Activated B cell treated with CpG ODN at 0.5 μM for 24 hours (primary cell): ENCODE measurements at places on chromosomes 16 and 17. TPM values are rescaled to one million over a fixed set of nuclear protein-coding genes. Genes with fewer than 3 reads are reported as not detected.
A peak's percentile ranks its signal among the peaks of the same experiment; 100 is the strongest.

The KRT23 gene
- total RNA-seq = not detected in 2 replicates

The ARL4D gene
- total RNA-seq = 5.8 and 6.4 TPM in 2 replicates

The CACNA1G gene
- total RNA-seq = 0.07 TPM in 1 of 2 replicates, not detected in the other

The MYOCD gene
- 8.0 and 8.7 TPM in 2 replicates for total RNA-seq

GRCh38 chr16:73998707-73999106 lies 297.9 kb upstream of the PSMD7 start:
- H3K27me3 ChIP-seq = no peaks in the 10 kb centered on the region
- DNase-seq = no peak
- no peaks in the 10 kb centered on the region for H3K36me3 ChIP-seq
- H3K4me1 ChIP-seq = no peaks in the 10 kb centered on the region
- H3K27ac ChIP-seq = no peak overlapping the region

- H3K4me3 ChIP-seq = no peak overlapping the region
- H3K27me3 ChIP-seq = peaks cover 5% of the 10 kb centered on the region
- no peak overlapping the region for H3K27ac ChIP-seq
- no peaks in the 10 kb centered on the region for H3K4me1 ChIP-seq
- DNase-seq = no peak
Measured at GRCh38 chr17:10610884-10611283, 46.2 kb downstream of the MYH3 start.

DNA sequence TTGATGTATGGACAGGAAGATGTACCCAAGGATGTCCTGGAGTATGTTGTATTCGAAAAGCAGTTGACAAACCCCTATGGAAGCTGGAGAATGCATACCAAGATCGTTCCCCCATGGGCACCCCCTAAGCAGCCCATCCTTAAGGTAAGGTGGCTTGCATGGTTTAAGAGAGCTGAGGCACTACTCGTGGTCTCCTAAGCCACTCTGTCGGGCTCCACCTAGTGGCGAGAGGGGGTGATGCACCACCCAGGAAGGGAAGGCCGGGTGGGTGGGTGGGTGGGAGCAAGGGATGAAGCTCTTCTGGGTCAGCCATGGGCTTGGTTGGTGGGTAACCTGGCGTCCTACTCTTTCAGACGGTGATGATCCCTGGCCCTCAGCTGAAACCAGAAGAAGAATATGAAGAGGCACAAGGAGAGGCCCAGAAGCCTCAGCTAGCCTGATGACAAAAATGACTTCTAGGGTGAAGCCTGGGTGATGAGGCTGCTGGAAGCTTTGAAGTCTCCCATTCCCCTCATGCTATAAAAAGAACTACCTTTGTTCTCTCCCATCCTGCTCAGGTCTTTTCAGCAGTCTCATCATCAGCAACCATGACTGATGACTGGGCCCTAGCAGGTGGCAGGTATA lies 21.5 kb downstream of the GPR179 start:
- peaks cover 41% of the 10 kb centered on the region for H3K36me3 ChIP-seq
- H3K27me3 ChIP-seq = no peaks in the 10 kb centered on the region
- H3K4me1 ChIP-seq = peaks cover 17% of the 10 kb centered on the region
- no peak overlapping the region for H3K4me3 ChIP-seq

DNA sequence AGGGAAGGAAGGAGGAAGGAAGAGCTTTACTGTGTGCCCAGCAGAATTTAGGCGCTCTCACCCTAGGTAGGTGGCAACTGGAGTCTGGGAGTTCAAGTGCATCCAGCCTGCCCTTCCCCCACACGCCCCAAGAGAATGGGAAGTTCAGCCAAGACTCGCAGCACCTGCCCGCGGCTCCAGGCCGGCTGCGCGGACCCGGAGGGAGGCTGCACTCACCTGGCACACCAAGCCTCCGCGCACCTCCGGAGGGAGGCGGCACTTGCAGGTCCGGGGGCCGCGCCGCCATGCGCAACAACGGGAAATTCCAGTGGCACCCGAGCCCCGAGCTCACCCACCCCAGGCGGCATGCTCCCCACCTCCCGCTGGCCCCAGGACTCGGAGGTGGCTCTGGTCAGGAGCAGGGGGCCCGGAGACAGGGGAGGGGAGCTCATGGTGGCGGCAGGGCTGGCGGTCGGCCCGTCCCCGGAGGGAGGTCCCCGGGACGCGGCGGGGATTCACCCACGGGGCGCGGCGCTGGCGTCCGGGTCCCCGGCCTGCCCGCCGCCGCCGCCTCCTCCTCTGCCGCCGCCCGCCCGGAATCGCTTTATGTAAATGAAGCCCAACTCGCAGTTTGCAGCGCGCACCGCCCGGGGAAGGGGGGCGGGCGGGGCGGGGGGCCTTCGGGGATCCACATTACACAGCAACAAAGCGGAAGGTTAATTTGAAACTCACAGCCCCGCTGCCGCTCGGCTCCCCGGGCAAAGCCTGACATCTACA lies at the start of gene ZFHX3:
ZFHX3 (minus strand) TSS at position 593 of the 756 bp plus-strand sequence. CDS start 87,983 bp downstream, outside the sequence.
- peak within 1 kb of the TSS; percentile 50 for H3K27ac ChIP-seq
- peaks cover 3% of the 10 kb centered on the region for H3K27me3 ChIP-seq
- H3K36me3 ChIP-seq = no peaks in the 10 kb centered on the region
- H3K4me1 ChIP-seq = peaks cover 17% of the 10 kb centered on the region

- no peaks in the 10 kb centered on the region for H3K36me3 ChIP-seq
- peaks cover 22% of the 10 kb centered on the region for H3K4me1 ChIP-seq
- H3K27me3 ChIP-seq = peaks cover 14% of the 10 kb centered on the region
Measured at GRCh38 chr16:66594739-66595138, 9.8 kb upstream of the CMTM3 start.

DNA sequence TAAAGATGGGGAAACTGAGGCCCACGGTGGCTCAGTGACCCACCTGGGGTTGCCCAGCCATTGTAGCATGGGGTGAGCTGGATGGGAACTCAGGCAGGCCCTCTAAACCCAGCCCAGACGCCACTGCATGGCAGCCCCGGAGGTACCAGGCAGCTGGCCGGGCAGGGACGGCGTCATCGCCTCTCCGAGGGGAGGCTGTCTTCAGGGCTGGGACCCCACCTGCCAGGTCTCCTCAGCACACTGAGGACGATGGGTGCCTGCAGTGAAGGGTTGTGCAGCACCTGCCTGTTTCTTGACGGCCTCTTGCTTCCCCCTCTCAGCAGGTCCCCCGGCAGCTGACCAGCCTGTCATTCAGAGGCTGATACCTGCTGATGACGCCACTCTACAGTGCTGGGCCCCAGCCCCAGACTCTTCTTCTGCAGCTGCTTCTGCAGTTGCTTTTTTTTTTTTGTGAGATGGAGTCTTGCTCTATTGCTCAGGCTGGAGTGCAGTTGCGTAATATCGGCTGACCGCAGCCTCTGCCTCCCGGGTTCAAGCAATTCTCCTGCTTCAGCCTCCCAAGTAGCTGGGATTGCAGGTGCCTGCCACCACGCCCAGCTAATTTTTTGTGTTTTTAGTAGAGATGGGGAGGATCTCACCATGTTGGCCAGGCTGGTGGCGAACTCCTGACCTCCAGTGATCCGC lies 24.7 kb downstream of the RNF213 start:
- H3K27ac ChIP-seq = no peak overlapping the region
- H3K4me3 ChIP-seq = no peak overlapping the region
- peaks cover 50% of the 10 kb centered on the region for H3K36me3 ChIP-seq
- no peaks in the 10 kb centered on the region for H3K27me3 ChIP-seq
- H3K4me1 ChIP-seq = no peaks in the 10 kb centered on the region
